ENCODE measurements at places on chromosomes 13 and 19.

DNA sequence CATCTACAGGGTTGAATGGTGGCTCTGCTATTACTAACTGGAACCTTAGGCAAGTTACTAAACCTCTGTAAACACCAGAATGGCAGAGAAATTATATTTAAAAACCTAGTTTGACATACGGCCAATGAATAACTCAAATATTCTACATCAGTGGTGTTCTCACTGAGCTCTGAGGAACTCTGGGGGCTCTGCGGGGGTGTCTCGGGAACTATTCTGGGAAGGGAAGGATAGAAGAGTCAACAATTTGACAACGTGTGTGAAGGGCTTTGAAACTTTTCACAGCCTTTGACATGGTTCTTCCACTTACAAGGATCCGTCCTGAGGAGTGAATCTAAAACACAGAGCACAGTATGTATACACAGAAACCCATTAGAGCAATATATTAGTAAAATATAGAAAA is 38.7 kb downstream of the SOHLH2 start:
- no peak for DNase-seq

- DNase-seq = no peak
Observed at GRCh38 chr19:46625731-46626130, 842 bp upstream of the PTGIR start.

DNA sequence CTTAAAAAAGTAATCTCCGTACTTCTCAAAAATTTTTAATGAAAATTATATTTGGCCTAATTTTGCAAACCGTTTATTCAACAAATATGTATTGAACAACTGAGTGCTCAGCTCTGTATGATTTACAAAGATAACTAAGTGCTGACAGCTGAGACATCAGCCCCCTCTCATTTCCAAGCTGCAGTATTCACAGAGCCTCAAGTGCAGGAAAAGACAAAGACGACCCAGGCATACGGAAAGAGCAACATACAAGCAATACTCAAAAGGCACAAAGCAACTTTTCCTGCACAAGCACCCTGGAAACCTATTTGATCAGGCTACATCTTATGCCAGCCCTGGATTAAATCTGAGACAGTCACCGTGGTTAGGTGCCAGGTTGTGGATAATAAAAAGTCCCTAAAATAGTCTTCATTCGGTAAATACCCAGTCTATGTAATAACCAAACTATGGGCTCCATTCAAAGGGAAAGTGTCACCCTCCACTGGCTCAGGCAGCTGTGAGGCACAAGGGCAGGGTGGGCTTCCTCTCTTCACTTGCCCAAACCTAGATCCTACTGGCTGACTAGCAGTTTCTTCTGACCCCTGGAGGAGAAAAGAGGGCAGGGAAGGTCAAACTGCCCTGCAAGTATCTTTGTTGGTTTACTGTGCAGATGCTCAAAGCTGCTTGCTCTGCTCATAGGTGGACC is 65.5 kb downstream of the TBC1D4 start:
- DNase-seq = no peak

DNA sequence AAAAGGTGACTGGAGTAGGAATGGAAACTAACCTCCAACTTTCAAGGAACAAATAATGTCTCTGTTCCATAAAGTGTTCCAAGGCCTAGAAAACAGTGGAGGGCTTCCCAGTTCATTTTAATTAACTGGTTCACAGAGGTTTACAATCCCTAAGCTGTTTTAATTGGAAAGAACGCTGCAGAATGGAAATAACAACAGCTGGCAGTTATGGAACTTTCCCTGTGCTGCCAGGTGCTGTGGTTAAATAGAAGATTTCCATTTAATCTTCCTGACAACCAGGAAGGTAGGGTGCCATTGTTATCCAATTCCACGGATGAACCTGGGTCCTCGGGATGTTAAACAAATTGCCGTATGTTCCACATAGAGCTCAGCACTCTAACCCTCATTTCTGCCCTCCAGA is 22.2 kb upstream of the PEG3 start:
- DNase-seq = no peak

DNA sequence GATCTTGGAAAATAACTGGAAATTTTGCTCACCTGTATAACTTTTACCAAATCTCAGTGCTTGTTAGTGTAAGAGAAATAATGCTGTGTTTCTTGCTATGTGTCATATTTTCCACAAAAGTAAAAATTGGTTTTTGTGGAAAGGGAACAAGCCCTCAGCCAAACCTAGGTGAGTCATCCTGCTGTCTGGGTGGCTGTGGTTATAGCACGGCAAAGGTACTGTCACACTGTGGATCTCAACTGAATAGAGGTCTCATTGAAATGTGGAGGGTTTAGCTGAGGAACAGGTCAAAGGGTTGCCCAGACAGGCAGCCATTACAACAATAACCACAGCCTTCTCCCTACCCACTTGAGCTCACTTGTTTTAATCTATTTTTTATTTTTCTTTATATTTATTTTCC is 338.8 kb upstream of the DACH1 start:
- DNase-seq = no peak

DNA sequence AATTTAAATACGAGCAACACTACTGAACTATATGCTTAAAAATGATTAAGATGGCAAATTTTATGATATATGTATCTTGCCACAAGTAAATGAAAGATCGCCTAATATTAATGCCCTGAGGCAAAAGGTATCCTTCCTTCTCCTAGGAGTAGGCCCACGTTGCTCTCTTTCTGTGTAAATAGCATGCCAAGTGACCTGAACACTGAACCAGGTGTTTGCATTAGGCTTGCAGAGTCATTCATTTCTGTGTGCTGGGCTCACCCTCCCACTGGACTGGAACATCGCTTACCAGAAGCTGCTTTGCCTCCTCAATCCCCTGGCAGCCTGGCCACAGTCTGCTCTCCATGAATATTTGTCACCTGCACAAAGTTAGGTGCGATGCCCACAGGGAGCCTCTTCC is 83.3 kb upstream of the TNFSF11 start:
- DNase-seq = no peak

DNA sequence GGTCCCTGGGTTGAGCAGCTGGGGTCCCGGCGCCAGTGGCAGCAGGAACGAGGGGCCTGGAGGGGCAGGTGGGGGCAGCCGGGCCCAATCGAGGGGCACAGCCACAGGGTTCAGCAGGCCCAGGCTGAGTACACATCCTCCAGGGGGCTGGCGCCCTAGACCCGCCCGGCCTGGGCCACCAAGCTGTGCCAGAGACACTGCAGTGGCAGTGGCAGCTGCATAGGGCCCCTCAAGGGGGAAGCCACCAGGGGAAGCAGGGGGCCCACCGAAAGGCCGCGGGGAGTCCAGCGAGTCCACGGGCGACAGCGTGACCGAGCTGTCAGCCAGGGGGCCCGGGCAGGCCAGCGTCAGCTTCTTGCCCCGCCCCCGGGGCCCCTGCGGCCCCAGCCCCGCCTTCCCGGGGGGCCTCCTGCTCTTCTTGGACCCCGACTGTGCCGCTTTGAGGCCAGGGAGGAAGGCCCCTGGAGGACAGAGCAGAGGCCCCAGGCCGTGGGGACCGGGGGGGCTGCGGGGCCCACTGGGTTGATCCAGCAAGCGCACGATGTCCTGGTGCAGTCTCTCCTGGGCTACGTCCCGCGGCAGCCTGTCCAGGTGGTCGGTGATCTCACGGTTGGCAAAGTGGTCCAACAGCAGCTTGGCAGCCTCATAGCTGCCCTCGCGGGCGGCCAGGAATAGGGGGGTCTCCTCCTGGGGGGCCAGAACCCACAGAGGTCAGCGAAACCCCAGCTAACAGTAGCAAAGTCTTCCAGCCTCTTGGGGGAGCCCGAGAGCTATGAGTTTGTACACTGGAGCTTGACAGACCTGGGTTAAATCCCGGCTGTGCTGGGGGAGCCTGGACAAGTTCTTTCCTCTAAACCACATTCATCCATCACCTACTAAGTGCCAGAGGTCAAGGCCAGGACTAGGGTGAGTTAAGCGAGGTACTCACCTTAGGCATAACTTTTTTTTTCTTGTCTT is 39.5 kb downstream of the NOTCH3 start:
- no peak for DNase-seq

GRCh38 chr13:43626994-43627393 is 159.8 kb downstream of the ENOX1 start:
- DNase-seq = no peak

GRCh38 chr13:101624981-101625380 is 172.5 kb downstream of the ITGBL1 start:
- no peak for DNase-seq

DNA sequence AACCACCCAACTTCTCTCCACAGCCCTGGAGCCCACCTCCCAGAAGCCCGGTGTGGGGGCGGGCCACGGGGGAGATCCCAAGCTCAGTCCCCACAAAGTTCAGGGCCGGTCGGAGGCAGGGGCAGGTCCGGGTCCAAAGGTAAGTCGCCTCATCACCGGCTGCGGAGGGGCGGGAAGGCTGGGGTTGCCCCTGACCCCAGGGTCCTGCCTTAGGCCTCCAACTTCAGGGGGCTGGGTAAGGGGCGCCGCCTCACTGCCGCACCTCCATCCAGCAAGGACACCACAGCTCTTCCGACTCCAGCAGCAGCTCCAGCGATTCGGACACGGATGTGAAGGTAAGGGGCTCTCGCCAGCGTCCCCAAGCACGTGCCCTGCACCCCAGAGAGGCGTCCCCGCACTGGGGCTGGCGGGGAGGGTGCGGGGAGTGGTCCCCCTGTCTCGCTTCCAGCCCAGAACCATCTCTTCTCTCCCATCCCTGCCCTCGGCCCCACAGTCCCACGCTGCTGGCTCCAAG is 358 bp downstream of the C19orf33 start:
- DNase-seq = no peak

DNA sequence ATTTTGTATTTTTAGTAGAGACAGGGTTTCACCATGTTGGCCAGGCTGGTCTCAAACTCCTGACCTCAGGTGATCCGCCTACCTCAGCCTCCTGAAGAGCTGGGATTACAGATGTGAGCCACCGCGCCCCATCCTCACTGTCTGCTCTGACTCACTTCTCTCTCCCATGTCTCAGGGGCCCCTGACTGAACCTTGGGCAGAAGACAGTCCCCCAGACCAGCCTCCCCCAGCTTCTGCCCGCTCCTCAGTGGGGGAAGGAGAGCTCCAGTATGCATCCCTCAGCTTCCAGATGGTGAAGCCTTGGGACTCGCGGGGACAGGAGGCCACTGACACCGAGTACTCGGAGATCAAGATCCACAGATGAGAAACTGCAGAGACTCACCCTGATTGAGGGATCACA is 5.0 kb downstream of the SIGLEC9 start:
- no peak for DNase-seq

DNA sequence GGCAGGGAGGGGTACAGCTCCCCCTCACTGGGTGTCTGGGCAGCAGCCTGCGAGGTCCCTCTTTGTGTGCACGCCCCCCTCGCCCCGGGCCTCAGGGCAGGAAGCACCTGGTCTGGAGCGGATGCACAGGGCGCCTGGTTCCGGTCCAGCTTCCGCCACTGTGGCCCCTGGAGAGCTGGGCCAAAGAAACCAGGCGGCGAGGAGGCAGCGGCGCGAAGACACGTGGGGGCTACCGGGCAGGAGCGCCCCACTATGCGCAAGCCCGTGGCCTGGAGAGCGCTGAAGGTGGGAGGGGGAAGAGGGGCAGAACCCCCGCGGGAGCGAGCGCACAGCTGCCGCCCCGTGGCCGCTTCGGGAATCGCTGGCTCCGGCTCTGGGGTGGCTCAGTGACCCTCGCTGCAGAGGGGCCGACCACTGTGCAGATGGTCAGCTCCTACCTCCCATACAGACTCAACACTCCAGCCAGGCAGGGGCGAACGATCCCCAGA is 1.7 kb upstream of the LYL1 start:
- DNase-seq = peak; percentile 56

- no peak for DNase-seq
Observed at GRCh38 chr13:80133631-80134261, 207.2 kb downstream of the SPRY2 start.

- peak; percentile 99 for DNase-seq
Observed at GRCh38 chr19:10270616-10271394, at the start of gene ICAM1. ICAM1 (plus strand) TSS chr19:10271120; CDS start chr19:10271160, 40 bp downstream.

- no peak for DNase-seq
Observed at GRCh38 chr13:103002279-103002678, 63.9 kb downstream of the SLC10A2 start.

DNA sequence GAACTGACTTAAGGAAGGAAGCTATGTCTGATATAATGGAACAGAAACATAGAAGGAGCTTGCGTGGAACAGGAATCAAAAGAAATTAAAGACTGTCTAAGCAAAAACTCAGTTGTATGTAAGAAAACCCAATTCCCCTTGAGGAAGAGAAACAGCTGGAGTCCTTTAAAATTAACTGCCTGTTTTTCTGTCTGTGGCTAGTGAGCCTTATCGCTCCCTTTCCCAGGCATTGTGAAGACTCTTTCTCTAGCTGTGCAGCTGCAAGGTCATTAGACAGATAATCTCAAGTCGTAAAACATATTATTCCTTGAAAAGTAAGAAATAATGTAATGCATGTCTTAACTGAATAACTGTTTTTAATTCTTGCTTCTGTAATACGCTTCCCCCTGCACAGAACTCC is 39.7 kb upstream of the IGSF23 start:
- DNase-seq = no peak

GRCh38 chr19:53909471-53910169 is 542 bp downstream of the CACNG7 start:
- DNase-seq = no peak
